ENCODE measurements at places on chromosomes 4 and X.

- DNase-seq = peak; percentile 9
Observed at GRCh38 chrX:106726485-106727437, at the start of gene RNF128. RNF128 (plus strand) TSS chrX:106726701; CDS start chrX:106726914, 213 bp downstream.

DNA sequence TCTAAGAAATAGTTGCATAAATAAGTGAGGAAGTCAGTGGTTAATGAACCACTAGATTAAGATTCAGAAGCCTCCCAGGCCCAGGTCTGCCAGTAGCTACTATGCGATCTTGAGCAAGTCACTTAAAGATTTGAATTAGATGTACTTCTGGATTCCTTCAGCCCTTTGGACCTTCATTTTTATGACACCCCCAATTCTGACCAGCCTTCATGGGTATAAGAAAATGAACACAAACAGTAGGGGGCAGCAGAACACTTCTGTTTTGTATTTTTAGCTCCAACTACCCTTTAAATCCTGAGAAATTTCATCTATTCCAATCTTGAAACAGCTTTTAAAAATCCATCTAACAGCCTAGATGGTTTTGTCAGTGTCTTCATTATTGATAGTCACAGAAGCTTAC lies 19.0 kb downstream of the TMEM47 start:
- DNase-seq = no peak

GRCh38 chr4:176262243-176262642 lies 6.8 kb downstream of the ASB5 start:
- DNase-seq = no peak

GRCh38 chr4:1235381-1236102 lies 13.4 kb downstream of the CTBP1 start:
- no peak for DNase-seq

DNA sequence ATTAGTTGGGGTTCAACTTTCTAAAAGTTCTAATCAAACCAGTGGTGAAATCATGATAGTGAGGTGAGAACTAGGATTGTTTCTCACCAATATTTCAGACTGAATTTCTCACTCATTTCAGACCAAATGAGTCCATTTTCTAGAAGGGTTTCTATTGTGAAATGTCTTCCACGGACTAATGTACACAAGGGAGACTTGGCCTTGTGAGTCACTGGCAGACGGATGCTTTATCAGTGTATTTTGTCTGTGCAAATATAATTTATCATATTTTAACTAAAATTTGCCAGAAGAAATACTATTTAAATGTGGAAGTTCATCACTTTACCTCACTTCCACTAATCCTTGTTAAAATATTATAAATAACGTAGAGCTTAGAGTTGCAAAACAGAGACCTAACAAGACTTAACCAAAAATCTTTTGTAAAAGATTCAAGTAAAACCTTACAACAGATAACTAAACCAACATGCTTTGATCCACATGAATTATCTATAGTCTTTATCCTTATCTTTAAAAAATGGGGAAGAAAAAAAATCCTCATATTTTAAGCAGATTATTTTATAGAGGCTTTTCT lies 506.0 kb upstream of the FAM241A start:
- DNase-seq = no peak

DNA sequence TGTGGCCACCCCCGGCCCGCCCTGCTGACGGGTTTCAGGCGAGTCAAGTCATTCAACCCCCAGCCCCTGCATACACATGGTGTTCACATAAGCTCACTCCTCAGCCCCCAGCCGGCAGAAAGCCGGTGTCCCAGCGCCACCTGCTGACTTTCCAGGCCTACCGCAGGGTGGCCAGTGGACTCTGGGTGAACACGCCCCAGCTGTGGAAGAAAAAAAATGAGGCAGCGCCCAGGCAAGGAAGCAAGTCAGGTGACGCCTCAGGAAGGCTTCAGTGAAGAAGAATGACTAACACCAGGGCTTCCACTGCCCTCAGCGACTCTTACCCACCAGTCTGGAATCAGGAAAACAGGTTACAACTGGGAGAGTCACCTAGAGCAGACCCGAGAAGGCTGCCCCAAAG lies 15.8 kb downstream of the BCAP31 start:
- peak; percentile 75 for DNase-seq

DNA sequence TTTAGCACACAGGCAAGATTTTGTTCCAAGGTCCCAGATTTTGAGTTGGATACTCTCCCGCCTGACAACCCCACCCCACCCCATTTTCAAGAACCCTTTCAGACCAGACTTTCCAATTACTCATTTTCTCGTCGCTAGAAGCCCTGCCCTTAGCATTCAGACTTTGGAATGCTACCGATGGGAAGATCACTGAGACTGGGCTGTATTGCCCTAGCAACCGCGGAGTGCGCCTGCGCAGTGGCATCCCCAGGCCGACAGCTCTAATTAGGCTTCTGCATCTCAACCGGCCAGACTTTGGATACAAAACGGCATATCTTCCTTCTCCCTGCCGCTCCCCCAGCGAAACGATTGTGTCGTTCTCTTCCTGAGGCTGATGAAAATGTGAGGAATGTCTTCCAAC lies 3.4 kb downstream of the MAGEE2 start:
- DNase-seq = no peak

DNA sequence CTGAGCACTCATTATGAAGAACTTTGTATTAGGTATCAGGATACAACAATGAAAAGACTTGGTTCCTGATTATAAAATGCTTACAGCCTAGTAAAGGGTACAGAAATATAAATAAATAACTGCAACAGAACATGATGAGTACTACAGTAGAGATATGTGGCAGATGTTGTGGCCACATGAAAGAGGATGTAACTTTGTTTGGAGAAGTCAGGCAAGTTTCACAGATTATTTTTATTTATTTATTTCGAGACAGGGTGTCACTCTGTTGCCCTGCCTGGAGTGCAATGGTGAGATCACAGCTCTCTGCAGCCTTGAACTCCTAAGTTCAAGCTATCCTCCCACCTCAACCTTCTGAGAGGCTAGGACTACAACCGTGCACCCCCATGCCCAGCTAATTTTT lies 15.8 kb upstream of the UBE2K start:
- DNase-seq = no peak

GRCh38 chrX:150575419-150575814 lies 7.0 kb downstream of the MTM1 start:
- DNase-seq = no peak

GRCh38 chr4:126731062-126731461 lies 901.7 kb upstream of the INTU start:
- DNase-seq = no peak

- no peak for DNase-seq
Observed at GRCh38 chrX:675279-675954, 44.8 kb downstream of the SHOX start.

DNA sequence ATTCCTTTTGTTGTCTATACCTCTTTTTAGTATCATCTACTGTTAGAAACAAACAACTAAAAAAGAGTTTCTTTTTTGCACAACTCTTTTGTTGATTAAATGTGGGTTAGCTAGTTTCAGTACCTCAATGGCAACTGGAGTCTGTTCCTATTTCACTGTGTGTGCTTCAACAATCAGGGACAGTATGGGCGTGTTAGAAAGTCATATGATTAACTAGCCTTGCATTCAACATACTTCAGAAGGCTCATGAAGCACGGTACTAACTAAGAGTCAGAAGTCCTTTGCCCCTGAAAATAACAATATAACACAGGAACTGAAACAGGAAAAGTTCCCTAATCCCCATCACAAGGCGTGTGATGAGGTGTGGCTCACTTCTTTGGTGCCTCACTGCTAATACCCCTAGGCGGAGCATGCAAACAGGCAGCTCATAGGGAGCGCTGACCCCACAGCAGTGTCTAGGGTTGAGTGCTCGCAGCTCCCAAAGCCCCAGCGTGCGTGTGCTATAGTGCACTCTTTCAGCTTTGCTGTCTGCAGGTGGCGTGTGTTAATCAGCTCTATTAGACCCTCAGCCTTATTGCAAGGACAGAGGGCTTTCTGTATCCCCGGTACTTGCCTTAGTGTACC lies 203.1 kb upstream of the NDST3 start:
- DNase-seq = no peak

GRCh38 chr4:113646442-113646822 lies 115.1 kb downstream of the CAMK2D start:
- no peak for DNase-seq

GRCh38 chr4:166413356-166413755 lies 540.3 kb downstream of the TLL1 start:
- DNase-seq = no peak

DNA sequence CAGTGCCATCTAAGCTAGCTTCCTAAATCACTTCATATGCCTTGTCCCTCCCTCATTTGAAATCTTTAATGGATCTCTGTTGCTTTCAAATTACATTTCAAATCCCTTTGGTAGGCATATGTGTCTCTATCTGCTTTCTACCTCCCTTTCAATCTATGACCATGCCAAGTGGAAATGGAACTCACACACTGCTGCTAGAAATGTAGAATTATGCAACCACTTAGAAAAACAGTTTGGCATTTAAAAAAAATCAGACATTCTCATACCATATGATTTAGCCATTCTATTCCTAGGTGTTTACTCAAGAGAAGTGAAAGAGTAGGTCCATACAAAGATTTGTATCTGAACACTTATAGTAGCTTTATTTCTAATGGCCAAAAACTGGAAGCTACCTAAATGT lies 413.5 kb upstream of the INTU start:
- DNase-seq = no peak

DNA sequence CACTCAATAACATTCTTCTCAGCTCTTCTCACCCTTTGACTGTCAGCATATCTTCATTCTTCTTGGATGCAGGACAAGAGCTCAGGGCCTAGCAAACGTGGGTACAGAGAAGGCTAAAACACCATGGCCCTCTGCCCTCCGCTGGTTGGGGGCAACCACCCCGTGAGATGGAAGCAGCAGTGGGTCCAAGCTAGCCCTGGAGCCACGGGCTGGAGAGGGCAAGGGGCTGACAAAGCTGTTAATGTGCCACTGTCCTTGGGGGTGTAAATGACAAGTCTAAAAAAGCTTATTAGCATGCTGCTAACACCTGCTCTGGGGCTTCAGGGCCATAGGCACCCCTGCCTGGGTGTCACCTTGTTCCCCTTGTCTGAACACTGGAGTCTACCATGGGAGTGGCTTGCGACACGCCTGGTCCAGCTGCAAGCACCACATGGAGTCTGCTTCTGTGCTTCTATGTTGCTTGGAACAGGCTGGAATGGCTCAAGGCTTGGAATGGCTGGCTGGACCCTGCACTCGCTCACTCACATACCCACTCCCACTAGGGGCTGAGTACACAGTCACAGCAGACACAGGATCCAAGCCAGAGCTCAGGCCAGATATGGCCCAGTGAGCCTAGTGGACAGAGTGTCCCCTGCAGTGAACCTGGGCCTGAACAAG lies 246.0 kb downstream of the PCDH10 start:
- DNase-seq = no peak

DNA sequence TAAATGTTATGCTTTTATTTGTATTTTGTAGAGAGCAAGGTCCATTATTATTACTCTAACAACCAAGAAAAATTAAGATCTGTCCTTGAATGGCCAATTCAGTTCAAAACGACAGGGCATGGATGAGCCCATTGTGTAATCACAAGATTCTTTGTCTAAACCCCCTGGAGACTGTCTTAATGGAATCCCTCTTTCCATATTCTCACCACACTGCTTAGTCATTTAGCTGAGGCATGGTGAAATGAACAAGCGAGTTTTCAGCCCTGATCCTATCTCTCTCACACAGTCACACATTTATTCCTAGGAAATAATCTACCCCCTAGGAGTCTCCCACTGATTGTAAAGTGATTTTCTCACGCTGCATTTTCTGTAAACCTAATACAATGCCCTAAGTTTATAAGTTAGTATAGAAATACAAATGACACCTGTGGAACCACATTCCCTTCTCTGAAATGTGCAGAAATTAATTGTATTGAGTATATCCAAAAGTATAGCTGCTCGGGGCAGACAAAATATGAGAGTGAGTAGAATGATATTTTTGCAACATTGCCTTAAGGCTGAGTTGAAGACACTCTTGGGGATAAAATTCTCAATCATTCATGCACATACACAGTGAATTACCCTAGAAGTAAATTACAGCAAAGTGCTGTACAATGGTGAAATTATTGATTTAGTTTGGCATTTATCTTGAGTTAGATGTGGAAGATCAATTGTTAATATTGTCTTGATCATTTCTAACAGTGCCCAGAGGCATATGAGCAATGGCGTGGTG lies 119.7 kb upstream of the PCDH7 start:
- no peak for DNase-seq

DNA sequence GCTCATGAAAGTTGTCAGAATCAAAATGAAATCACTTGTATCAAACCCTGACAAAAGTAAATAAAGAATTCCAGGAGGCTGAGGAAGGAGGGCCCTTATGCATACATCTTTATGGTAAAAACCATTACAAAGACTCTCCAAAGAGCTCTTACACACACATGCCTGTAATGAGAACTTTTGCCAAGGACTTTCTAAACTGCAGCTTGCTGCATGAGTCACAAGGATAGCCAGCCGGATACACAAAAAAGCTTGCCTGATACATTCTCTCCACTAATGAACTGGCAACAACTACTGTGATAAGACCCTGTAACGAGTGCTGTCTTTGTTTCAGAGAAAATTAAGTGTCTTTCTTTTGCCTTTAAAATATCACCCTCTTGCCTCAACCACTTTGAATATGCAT lies 618.1 kb downstream of the PPP4R3C start:
- DNase-seq = no peak

- DNase-seq = no peak
Observed at GRCh38 chr4:113790478-113790877, 28.9 kb upstream of the CAMK2D start.

DNA sequence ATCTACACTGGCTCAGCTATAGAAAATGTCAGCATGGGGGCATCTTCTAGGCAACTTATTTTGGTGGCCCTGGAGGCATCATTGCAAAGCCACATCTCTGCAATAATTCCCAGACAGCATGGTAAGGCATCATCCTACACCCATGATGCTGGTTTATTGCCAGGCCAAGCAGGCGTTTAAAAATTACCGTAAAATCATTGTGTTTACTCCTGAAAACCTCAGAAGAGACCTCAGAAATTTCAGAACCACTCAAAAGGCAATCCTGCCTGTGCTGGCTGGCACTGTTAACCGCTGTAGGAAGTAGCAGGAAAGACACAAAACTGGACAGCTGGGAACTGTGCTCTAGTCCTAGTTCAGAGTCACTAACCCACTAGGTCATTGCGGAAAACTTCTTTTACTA lies 63.2 kb downstream of the MID1 start:
- DNase-seq = no peak

DNA sequence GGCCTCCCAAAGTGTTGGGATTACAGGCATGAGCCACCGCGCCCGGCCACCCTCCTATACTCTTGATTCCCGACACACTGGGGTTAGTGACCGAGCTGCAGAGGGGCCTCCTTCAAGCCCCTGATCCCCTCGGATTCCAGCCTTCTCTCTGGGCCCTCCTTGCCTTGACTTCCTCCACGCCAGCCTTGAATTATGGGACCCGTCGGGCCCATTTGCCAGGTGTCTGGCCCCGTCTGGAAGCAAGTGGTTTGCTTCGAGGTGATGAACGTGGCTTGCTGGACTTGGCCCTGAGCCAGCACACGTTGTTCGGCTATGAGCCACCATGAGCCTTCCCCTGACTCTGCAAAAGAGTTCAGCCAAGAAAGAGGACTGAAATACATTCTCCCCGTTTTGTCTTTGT lies 37.4 kb upstream of the GRPEL1 start:
- no peak for DNase-seq

DNA sequence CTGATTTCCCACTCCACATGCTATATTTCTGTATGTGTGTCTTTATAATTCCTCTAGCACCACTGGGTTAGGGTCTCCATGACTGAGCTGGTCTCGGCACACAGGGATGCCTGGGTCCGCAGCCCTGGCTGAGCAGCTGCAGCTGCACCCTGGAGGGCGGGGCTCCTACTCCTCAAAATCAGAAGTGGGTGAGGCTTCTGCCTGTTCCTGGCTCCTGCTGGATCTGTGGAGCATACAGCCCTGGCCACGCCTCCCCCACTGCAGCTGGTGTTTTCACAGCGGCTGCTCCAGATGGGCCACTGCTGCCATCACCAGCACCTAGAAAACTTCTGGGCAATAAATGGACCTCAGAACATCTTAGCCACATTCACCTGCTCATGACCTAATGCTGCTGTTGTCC lies 30.9 kb downstream of the SPCS3 start:
- DNase-seq = no peak
